ENCODE measurements at places on chromosomes 2 and 18.

- no peak for DNase-seq
These were observed 206.3 kb downstream of the SEPTIN10 start for GRCh38 chr2:109407276-109408042.

DNA sequence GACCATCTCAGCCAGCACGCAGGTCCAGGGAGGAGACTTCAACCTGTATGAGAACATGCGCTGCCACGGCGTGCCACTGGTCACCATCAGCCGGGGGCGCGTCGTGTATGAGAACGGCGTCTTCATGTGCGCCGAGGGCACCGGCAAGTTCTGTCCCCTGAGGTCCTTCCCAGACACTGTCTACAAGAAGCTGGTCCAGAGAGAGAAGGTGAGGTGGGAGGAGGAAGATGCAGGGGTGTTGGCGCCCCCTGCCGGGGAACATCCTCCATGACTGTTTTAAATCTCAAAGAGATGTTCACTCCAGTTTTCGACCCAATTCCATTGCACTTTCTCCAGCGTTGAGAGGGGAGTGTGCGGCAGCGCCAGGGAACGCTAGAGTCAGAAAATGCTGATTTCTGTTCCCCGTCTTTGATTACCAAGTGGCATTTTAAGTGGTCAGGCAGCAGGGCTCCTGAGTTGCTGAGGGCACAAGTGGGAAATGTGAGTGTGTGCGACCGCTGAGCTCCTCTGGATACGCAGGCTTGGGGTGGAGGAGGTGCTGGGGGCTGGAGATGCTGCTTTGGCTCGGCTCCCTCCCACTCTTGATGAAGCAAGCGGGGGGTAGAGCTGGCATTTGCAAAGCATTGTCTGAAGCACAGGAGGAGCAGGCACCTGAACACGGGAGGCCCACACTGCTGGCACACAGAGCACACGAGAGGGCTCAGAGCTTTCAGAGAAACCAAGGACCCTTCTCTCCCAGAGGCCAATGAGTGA is 27.7 kb upstream of the MAPRE3 start:
- DNase-seq = no peak

DNA sequence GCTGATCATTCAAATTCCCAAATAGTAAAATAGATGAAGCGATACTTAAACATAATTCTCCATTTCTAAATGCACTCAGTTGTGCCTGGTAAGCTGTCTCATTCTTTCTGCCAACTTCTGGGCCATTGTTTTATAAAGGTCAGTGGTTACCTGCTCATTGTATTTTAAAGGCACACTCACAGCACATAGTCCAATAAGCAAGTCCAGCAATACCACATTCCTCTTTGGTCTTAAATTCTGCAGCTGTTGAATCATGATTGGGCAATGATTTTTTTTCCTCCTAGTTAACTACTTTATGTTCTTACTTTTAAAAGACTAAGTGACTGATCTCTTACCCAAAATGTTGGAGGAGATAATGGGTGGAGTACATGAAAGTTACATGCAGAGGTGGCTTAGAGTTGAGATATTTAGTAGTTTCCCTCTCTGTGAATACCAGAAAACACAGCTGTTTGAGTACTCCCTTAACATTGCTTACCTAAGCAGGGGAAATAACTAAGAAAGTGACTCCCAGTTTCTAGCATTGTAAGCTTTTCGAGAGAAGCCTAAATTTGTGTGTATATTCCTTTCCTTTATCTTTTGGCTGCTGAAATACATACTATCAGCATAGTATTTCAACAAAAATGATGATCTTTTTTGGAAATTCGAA is 220.7 kb downstream of the CAMKMT start:
- no peak for DNase-seq

- no peak for DNase-seq
These were observed 145.4 kb upstream of the SPOPL start for GRCh38 chr2:138356178-138356577.

GRCh38 chr2:45224321-45224992 is 215.2 kb upstream of the SIX2 start:
- no peak for DNase-seq

- no peak for DNase-seq
These were observed 81.8 kb upstream of the RBMS1 start for GRCh38 chr2:160575368-160575767.

- no peak for DNase-seq
These were observed 28.8 kb downstream of the BCL2 start for GRCh38 chr18:63290821-63291200.

GRCh38 chr18:52175406-52175805 is 164.6 kb upstream of the DCC start:
- no peak for DNase-seq

DNA sequence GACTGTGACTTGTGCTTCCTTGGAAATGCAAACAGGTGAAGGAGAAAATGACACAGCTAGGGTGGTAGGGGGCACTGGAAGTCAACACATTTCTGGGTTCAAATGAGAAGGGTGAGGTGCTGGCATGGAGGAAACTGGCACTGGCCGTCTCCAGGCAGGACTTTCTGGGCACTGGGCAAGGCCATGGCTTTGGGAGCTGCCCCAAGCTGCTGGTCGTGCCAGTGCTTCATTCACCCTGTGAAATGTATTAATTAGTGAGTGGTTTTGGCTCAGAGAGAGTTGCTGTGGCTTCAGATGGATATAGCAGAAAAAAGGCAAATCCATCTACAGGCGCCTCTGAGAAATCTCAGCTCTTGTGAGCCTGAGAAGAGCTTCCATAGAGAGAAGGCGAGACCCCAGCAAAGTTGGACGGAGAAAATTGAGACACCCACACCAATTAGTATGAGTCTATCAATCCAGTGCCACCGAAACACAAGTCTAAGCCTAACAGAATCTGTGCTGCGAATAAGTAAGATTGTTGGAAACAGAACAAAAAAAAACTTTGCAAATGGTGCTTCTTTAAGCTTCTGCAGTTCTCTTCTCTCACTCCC is 202.1 kb upstream of the TNP1 start:
- no peak for DNase-seq

GRCh38 chr18:46693996-46694395 is 37.0 kb upstream of the LOXHD1 start:
- no peak for DNase-seq

DNA sequence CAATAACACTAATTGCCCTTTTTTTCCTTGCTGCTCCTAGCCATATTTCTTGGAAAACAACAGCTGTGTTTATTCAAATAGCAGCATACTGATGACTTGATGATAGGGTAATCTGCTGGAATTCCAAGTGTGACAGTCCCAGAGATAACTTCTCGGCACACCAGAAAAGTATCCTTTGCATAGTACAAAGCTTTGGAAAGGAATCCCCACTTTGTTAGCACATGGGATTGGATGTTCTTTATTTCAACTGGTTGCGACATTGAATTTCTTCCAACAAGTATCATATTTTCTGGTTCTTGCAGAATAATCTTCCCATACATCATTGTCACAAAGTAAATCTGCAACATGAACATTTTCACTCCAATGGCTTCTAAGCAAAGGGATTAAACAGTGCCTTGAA is 445.8 kb upstream of the ACVR2A start:
- DNase-seq = no peak

Measured in stimulated activated CD4-positive, alpha-beta T cell treated with anti-CD3 and anti-CD28 coated beads, Interleukin-1b, Interleukin-23, amount 100 ng/mL, for 1 hour (primary cell).